ENCODE measurements at places on chromosomes 2 and 18. TPM values are rescaled to one million over a fixed set of nuclear protein-coding genes. Genes with fewer than 3 reads are reported as not detected.

LYG2 gene
- not detected for total RNA-seq

LAMA1 gene
- total RNA-seq: 24.9 TPM

CWC22 gene
- 22.5 TPM for total RNA-seq

TCF7L1 gene
- total RNA-seq: 0.83 TPM

FTCDNL1 gene
- 3.6 TPM for total RNA-seq

RAMP1 gene
- 16.4 TPM for total RNA-seq

DNA sequence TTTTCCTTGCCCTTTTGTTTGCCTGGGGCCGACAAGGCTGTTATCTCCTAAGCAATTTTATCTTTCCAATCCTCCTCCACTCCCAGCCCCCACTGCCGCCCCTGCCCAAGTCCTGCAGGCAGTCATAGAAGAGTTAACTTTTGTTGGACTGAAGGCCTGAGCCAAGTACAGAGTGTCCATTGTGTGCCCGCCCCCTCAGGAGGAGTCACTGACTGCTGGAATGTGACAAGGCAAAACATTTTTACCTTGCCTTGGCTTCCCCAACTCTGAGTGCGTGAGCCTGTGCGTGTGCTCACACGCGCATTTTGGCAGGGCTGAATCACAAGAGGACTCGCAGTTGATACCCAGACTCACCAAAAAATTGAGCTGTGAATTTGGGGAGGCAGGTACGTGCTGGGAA, 16.2 kb downstream of the SETBP1 start:
- peak; percentile 59 for DNase-seq

- DNase-seq: no peak
Observed at GRCh38 chr2:181374781-181375675, 82.2 kb upstream of the ITGA4 start.

DNA sequence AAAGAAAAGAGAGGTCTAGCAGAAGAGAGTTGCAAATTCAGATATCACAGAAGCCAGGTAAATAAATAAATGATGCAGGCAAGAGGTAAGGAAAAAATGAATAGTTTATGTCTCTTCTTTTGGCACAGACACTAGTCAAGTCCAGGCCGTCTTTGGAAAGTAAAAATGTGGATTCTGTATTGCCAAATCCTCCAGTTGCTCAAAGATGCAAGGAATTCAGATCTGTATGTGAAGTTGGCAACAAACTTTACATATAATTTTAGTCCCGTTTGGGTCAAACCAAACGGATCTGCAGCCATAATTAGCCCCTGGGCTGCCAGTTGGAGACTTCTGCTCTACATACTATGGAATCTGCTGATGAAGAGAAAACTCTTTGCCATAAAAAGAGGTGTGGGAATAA, 200.5 kb upstream of the RND3 start:
- no peak for DNase-seq

- DNase-seq: peak; percentile 13
Observed at GRCh38 chr18:55988537-55988936, 400.5 kb upstream of the TCF4 start.

GRCh38 chr18:58402247-58402646, 226.6 kb downstream of the ALPK2 start:
- peak; percentile 87 for DNase-seq

- DNase-seq: no peak
Observed at GRCh38 chr2:18745431-18746272, 156.3 kb upstream of the NT5C1B start.

GRCh38 chr18:45688833-45689232, 35.1 kb upstream of the SLC14A1 start:
- no peak for DNase-seq

DNA sequence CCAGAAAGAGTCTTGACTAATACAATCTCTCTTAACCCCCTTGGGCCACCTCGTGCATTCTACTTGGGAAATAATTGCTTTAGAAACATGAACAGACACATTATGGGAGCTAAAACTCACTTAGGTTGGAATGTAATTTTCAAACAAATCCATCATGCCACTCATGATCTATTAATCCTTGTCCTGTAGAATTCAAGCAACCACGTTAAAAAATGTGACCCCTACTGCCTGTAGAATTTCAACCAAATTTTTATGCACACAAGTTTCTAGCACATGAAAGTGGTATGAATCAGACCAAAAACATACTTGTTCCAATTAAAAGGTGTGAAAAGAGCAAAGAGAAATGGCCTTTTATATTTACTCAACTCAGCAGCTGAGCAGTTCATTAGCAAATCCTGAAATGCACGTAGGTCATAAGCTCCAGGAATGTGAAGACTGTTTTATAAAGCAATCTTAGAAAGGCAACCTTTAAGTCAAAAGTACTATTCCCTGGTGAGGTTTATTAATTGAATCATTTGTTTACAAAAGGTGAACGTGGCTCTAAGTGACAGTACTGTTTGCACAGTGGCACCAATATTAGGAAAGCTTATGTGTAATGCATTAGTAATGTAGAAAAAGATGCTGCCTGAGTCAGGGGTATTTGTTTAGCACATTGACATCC, 459.4 kb upstream of the UBE2E3 start:
- peak; percentile 49 for DNase-seq

- DNase-seq: peak; percentile 21
Observed at GRCh38 chr2:64837116-64837731, 152.0 kb upstream of the SLC1A4 start.

- peak; percentile 88 for DNase-seq
Observed at GRCh38 chr2:9656270-9656766, 25.5 kb upstream of the YWHAQ start.

- no peak for DNase-seq
Observed at GRCh38 chr2:109196081-109196875, 67.3 kb downstream of the SH3RF3 start.

All from fibroblast of lung (primary cell).